ENCODE measurements at places on chromosomes 5 and 9.

DNA sequence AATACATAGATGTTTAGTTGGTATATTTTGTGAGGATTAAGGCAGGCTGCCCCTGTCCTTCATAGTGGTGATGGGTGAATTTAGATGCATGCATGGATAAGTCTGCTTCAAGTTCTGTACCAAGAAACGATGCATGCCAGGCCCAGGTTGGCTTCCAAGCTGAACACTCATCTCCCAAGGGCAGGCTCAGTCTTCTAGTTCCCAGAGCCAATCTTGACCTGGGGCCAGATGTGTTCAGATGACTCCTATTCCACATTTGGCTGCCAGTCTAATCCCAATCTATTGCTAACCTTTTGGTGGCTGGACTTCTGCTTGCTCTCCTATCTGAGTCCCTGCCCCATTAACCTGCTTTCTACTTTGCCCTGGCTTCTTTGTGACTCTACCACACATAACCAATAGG is 18.5 kb upstream of the SNAPC3 start:
- DNase-seq, result no peak

DNA sequence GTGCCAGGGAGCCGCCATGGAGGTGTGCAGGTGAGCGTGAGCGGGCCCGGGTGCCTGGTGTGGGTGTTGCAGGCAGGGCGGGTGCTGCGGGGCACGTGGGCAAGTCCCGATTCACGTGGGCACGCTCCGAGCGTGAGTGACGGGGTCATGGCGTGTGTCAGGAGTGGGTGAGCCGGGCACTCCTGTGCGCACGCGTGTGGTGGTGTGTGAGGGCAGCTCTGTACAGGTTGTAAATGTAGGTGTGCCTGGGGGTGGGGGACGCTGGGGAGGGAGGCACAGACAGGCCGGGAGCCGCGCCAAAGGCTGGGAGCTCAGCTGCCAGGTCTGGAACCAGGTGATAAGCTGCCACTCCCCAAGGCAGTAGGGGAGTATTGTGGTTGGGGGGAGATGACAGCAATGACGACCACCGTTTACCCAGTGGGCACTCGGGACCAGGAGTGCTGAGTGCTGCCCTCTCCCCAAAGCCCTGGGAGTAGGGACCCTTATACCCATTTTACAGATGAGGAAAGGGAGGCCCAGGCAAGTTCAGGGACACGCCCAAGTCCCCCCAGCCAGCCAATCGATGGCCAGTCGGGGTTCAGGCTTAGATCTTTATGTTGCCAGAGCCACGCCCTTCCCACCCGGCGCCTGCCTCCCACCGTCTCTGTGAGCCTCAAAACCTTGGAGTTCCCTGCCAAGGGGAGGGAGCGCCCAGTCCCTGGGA is 9.6 kb downstream of the NCS1 start:
- DNase-seq, result no peak

DNA sequence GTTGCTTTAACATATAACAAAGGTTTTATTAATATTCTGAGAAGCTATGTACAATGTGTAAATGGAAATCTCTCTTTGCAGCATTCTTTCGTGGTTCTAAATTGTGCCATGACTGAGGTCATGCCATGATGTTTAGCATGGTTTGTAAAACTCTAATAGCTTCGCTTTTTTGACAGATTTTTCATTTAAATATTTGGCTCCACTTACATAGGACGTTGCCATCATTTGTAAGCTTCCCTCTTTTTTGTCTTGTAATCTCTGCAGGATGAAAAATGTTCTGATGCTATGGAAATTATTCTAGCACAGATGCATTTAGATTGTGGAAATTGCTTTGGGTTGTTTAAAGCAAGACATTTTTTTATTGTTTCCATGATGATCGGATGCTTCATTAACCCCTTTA is 1054.8 kb downstream of the MAT2B start:
- no peak for DNase-seq

DNA sequence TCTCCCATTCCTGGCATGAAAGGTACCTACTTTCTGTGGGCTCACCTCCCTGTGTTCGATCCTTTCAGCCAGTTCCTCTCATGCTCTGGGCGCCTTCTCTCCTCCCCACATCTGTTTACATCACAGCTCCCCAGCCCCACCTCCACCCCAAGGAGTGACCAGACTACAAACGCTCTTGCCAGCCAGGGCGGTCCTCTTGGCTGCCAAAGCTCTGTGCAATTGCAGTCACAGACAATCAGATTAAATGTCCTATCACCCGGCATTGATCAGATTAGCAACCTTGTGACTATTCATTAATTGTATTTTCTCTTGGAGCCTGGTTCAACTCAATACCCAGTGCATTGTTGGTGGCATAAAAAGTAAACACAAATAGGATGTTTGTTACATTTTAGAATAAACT is 211.2 kb upstream of the TBCA start:
- no peak for DNase-seq

GRCh38 chr9:4987961-4988421 is 2.9 kb downstream of the JAK2 start:
- no peak for DNase-seq
